ENCODE measurements at places on chromosomes 4 and X.

DNA sequence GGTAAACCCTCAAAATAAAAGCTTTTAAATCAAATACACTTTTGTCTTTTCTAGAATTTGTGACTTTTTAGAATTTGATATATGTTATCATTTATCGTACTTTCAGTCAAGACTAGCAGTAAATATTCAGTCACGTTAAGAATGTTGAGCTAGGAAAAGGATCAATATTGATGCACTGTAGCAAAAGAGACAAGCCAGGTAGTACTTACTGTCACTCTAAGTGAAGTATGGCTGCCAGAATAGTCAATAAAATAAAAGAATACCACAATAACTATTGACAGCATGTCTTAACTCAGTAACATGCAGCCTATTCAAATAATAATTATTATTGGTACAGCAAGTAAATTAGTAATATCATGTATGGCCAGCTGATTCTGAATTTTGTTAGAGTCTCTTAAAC, 43.6 kb upstream of the GPRIN3 start:
- DNase-seq, result no peak

GRCh38 chr4:183515411-183515810, 10.6 kb downstream of the ING2 start:
- no peak for DNase-seq

DNA sequence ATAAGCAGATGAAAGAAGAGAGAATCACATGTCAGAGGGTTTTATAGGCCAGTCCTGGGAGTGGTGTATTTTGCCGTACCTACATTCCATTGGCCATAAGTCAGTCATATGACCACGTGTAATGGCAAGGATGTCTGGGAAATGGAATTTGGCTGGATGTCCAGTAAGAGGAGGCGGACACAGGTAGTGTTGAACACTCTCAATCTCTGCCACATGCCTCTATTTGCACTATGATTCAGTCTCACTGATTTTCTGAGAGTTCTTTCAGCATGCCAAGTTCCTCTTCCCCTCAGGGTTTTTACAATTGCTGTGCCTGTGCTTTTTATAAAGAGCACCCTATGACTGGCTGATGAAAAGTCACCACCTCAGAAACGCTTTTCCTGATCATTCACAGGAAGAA, 164.2 kb upstream of the GPR101 start:
- DNase-seq, result no peak

- no peak for DNase-seq
These were observed 29.0 kb downstream of the REELD1 start for GRCh38 chr4:146243141-146243882.

GRCh38 chrX:98568795-98569194, 1685.1 kb downstream of the RPA4 start:
- no peak for DNase-seq

DNA sequence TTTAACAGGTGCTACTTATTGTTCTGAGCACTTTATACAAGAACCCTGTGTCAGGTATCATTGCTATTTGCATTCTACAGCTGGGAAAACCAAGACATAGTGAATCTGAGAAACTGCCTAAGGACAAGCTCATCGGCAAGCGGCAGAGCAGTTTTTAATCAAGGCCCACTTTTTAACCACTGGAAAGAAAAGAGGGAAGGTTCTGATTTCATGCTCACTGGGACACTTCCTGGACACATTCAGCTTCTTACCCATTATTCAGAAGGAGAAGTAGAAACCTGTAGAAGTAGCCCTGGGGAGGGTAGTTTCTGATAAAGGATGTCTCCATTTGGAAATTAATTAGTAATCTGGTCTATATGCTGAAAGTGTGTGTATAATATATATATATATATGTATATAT, 2.5 kb upstream of the LNX1 start:
- no peak for DNase-seq

DNA sequence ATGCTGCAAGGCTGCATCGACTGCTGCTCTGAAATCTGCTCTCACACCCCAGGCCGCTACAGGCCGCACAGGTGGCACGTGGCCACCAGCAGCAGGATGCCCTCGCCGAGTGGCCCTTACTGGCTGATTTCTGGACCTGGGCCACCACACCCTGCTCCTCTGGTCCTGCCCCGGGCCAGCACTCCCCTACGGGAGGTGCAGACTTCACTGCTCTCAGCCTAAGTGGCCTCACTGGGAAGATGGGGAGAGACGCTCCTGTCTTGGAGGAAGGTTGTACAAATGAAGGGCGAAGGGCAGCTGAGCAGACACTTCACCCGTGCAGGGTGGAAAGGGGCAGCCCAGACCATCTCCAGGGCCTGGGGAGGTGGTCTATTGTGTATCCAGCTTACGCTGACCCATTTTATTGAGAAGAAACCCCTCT, 72.5 kb downstream of the ACOX3 start:
- DNase-seq, result no peak

DNA sequence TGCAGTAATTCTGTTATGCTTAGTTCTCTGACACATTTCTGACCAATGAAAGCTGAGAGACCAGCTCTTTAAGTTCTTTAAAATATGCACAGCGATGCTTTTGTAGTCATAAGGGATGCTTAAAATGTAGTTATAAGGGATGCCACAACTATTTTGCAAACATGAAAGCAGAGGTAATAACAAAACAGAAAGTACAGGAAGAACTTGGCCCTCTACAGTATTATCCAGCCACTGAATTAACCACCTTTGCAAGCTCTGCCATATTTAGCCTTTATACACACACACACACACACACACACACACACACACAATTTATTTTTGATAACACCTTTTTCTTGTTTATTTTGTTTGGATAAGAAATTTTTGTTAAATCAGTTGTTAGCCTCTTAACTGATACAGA, 590.0 kb downstream of the FAT4 start:
- no peak for DNase-seq

DNA sequence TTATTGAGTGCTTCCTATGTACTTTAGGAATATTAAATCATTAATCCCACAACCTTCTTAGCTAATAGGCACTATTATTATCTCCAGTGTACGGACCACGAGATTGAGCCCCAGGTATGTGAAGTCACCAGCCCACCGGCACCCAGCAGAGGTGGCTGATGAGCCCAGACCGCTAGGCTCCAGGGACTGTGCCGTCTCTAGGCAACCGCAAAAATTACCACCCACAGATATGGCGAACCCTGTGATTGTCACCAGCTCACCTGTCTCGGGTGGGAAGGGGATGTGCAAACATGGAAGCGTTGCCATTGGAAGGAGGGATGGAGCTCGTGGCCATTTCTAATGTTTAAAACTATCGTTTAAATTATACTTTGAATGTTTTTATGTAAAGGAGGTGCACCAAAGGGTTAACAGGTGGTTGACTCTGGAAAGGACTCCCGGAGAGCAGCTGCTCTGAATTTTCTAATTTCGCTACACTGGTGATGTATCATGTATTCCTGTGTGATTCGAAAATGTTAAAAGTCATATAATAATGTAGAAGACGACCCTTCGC, 21.0 kb upstream of the JAKMIP1 start:
- no peak for DNase-seq

DNA sequence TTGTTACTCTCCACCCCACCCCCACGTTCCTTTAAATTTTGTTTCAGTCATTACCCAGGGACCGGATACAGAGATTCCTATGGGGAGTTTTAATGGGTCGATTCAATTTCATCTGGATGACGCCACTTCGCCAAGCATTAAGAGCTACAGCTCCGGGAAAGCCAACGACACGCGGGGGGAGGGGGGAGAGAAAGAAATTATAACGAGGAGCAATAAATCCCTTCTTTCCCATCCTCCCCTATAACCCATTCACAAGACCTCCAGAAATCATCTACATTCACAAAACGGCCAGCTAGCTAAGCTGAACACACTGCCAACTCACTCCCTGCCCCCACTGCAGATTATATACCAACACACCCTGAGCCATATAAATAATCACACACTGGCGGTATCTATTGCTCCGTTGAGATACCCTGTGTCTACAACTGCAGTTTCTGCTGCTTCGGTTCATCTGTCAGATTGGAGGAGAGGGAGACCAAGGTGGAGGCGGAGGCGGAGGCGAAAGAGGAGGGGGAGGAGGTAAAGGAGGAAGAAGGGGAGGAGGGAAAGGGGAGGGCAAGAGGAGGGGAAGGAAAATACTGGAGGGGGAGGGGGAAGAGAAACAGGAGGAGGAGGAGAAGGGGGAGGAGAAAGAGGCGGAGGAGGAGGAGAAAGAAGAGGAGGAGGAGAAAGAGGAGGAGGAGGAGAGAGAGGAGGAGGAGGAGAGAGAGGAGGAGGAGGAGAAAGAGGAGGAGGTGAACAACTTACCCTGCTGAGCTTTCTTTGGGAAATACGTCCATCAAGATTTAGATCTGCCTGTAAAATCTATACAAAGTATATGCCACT, 113.9 kb upstream of the VAMP7 start:
- DNase-seq, result peak; percentile 28

- no peak for DNase-seq
These were observed 68.8 kb downstream of the FBXW7 start for GRCh38 chr4:152467101-152467500.

Data from cerebellar nuclear complex (tissue), 1 donor.